ENCODE measurements at places on chromosomes 11 and 22. TPM values are rescaled to one million over a fixed set of nuclear protein-coding genes. Genes with fewer than 3 reads are reported as not detected.

MED15 gene
- total RNA-seq = 135 TPM

CCDC73 gene
- 0.44 TPM for total RNA-seq

TNRC6B gene
- 80.1 TPM for total RNA-seq

CFAP300 gene
- 3.3 TPM for total RNA-seq

MOGAT2 gene
- total RNA-seq = not detected

EXPH5 gene
- 27.2 TPM for total RNA-seq
